ENCODE measurements at places on chromosomes 3 and 15.

- DNase-seq: no peak
Observed at GRCh38 chr3:142595581-142595950, 627 bp upstream of the PLS1 start.

DNA sequence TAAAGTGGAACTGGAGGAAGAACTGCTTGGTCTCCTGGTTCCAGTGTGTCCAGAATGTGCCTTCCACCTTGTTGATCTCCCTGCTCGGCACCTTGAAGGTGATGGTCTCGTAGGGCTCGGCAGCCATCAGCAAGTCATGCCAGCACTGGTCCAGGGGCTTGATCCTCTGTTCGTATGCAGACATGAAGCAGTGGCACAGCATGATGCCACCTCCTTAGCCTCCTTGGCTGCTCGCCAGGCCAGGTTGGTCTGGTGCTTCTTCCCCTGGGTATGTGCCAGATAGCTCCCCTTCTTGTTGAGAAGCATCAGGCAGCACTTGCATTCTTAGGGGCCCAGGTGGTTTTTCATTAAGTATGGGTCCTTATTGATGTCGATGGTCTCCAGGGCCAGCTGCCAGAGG is 17.8 kb upstream of the TXNRD3 start:
- DNase-seq: no peak

GRCh38 chr15:100704281-100705055 is 102.1 kb downstream of the ASB7 start:
- no peak for DNase-seq

GRCh38 chr3:54337846-54338245 is 215.5 kb downstream of the CACNA2D3 start:
- DNase-seq: no peak

All from activated CD4-positive, alpha-beta T cell treated with anti-CD3 and anti-CD28 coated beads, Interleukin-2, Interleukin-4, amounts not matched to agents 100 ng/mL and 50 ng/mL, durations not matched to agents 16 hours and 8 hours (primary cell).